ENCODE measurements at places on chromosomes 5 and 9.

DNA sequence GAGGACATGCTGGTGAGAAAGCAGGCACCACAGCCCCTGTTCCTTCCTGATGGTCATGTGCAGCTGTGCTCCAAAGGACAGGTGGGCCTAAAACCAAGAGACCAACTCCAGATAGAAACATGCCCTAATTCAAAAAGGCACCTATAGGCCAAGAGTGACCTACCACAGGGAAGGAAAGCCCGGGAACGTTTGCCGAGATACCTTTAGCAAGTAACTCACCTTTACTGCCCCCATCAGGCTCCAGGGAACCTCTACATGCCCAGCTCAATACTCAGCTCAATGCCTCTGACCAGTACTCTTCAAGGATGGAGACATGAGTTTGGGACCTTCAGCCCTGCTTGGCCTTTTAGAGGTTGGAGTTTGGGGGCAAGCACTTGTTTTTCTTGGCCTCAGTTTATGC is 172.8 kb upstream of the FSTL4 start:
- no peak for DNase-seq

DNA sequence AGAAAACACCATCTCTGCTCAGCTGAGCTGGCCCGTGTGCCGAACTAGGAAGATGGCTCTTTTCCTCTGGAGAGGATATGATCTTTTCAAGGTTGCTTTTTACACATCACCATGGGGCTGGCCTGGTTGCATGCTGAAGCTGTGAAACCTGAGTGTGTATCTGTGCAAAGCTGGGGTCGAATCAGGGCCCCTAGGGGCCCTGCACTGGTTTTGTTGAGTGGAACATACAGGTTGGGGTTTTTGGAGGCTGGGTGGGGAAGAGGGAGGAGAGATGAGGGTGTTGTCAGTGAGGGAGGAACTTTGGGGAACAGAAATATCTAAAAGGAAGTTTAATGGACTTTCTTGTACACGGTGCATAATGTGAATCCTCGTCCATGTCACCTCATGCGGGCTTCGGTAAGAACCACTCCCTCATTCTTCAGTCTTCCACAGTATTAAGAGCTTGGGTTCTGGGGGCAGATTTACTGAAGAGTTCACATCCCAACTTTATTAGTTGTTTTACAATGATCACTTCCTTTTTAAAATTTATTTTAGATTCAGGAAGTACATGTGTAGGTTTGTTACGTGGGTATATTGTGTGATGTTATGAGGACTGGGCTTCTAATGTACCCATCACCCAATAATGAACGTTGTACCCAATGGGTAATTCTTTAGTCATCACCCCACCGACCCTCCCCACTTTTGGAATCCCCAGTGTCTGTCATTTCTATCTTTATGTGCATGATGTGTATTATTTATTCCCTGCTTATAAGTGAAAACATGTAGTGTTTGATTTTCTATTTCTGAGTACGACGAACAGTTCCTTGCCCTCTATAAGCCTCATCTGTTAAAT is 238.2 kb downstream of the NR3C1 start:
- no peak for DNase-seq

GRCh38 chr5:61245486-61245885 is 83.2 kb upstream of the SMIM15 start:
- no peak for DNase-seq

DNA sequence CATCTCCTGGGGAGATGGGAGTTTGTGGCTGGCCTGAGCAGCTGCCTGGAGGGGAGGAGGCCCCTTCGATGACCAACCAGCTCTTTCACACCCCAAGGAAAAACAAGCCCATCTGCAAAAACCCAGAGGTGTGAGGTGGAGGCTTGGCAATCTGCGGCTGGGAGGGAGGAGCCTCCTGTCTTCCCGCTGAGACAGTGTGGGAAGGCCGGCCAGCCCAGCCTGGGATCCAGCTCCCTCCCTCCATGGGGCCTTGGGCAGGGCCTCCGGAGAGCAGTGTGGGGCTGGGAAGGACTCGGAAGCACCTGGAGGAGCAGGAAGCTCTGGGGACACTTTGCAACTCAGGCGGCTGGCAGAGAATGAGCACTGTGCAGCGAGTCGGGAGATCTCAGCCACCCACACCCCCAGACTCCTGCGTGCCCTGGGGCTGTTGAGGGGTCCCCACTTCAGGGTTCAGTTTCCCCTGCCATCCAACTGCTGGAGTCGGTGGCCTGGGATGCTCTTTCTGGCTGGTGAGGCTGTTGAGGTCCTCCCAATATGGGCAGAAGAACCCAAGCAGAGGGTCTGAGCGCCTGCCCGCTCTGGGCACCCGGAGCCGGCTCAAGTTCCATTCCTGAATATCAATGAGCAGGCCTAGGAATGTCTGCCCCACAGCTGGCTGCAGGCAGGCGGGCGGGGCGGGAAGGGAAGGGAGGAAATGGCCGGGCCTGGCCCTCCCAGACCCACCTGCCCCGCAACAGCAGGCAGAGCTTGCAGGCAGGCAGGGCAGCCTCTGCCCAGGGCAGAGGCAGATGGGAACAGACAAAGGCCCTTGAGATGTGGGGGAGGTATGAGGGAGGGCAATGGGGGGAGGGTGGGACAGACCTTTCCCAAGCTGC is 101.1 kb downstream of the FGF18 start:
- DNase-seq = no peak

DNA sequence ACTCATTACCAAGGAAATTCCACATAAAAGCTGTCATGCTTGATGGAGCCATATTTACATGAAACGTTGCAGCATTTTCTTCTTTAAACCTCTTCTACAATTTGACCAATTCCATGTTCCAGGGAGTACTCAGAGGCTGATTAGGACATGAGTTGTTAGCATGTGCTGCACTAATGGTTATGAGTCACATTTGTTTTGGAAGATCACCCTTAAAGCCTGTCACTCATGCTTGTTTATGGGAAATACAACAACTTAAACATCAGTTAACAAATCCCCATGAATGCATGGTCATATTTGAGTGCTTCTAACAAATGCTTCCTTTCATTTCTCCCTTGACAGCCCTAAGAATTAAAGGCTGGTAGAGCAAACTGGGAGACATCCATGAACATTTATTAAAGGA is 156.1 kb downstream of the GHR start:
- no peak for DNase-seq

- no peak for DNase-seq
These were observed 26.3 kb upstream of the PTPDC1 start for GRCh38 chr9:94057918-94058317.

DNA sequence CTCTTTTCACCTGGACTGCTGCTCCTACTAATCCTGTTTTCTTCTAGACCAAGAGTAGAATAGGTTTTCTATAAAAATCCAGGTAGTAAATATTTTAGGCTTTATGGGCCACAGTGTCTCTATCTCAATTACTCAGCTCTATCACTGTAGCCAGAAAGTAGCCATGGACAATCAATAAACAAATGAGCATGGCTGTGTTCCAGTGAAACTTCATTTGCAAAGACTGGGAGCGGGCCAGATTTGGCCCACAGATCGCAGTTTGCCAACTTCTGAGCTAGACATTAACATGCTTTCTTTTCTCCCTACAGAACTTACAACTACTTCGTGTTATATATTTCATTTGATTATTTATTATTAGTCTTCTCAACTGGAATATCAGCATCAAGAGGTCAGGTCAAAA is 30.2 kb downstream of the BRINP1 start:
- no peak for DNase-seq
